ENCODE measurements at places on chromosomes 6 and 20.

- DNase-seq, result no peak
Measured at GRCh38 chr20:52993076-52993475, 20.9 kb downstream of the TSHZ2 start.

GRCh38 chr6:110357298-110357663 lies 868 bp downstream of the METTL24 start:
- no peak for DNase-seq

DNA sequence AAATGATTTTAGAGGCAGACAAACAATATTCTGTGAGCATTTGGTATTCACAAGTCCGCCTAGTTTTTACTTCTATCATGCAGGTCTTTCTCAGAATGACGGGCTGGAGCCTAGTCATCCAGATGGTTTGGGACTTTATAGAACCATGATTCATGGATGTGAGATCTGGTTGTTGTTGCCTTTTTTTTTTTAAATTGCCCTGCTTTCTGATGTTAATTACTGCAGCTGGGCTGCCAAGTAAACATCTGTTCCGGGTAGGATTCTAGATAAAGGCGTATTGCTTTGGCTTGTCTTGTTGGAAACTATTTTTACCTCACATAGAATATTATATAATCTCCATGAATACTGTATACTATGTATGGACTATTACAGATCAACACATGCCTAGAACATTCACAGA lies 58.1 kb downstream of the RNF217 start:
- DNase-seq, result no peak

DNA sequence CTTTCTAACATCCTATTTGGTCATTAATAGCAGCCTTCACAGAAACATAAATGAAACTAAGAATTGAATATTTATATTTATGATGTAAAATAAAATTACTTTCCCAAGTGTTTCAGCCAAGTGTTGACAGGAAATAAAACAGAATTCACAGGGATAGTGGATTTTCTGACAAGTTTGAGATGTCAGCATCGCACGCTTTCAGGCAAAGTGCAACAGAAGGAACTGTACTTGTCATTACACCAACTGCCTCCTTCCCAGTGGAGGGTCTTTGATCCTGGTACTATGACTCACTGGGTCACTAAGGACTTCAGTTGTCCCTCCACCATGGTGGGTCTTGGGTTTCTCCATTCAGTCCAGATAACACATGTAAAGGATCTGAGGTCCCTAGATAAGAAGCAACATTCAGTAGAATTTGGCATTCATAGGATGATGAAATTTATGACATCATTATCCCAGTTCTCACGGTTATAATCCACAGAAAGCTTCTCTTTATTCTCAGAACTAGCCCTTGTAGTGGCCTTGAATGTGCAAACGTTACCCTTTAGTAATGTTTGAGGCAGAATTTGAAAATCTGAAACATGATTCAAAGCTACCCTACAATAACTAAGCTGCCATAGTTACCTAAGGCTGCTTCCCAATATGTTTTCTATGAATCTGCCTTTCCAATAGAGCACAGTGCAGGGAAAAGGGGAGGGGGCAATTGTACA lies 3.8 kb upstream of the TNFAIP3 start:
- no peak for DNase-seq

GRCh38 chr20:6768228-6769140 lies 998 bp downstream of the BMP2 start:
- DNase-seq, result peak; percentile 53

GRCh38 chr20:43844778-43845614 lies 69.7 kb upstream of the TOX2 start:
- DNase-seq, result no peak

DNA sequence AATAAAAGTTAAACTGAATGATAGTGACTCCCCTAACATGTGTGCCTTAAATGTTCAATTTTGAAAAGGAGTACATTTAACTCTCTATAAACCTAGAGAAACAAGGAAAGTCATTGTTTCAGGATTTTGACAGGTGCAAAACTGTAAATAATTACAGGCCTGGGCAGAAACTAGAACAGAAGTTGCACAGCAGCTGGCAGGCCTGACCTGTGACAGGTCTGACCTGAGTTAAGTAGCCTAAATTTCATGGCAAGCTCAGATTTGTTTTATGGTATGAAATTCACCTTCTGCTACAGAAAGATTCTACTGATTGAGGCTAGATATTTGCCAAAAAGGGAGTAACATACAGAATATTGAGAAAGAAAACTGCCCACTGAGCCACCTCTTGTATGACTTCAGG lies 166.1 kb downstream of the CDKAL1 start:
- DNase-seq, result no peak

GRCh38 chr6:90103056-90103800 lies 193.4 kb downstream of the BACH2 start:
- no peak for DNase-seq

GRCh38 chr20:7189231-7189630 lies 421.7 kb downstream of the BMP2 start:
- DNase-seq, result no peak

- DNase-seq, result no peak
Measured at GRCh38 chr6:71496018-71496721, 207.6 kb downstream of the OGFRL1 start.

DNA sequence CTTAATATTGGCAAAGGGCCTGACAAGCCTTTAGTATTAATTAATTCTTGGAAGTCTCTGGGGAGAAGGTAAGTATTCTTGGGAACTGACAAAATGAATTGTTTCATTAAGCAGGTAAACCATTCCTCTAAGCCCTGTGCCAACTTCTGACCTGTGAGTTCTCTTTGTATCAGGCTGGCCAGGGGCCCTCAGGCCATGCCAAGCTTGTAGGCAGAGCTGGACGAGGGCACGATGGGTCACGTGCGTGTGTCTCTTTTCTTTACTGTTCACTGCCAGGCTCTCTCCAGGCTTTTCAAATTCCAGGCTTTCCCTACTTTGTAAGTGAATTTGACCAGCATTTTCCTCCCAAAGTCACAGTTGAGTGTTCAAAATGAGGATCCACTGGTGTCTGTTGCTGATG lies 112.4 kb downstream of the NRN1 start:
- peak; percentile 62 for DNase-seq

DNA sequence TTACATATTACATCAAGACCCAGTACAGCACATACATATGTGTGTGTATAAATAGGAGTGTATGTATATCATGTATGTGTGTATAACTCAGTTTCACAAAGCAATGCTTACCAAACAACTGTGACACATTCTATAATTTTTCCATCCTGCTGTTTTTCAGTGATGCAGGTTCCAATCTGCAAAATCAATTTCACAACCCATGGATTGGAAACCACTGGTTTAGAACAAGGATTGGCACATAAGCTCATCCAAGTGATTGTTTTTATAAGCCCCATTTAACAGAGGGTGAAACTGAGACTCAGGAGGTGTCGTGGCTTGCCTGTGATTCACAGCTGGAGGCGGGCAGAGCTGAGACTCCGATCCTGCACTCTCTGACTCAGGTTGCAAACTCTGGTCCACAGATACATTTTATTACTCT lies 158.2 kb downstream of the ZMYND8 start:
- DNase-seq, result no peak

DNA sequence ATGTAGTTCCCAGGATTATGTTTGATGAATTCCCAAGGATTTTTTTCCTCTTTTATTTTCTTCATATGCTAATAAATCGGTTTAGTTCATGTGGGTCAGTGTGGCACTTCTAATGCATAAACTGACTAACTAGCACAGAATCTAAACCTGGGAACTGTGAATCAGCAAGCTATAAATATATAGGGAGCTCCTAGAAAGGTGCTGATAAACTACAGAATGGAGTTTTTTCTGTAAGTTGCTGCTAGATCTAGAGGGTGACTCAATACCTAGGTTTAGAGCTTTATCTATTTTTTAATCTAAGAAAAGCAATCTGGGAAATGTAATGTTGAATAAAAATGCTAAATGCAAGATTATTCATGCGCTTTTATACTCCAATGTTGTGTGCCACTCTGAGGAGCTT lies 118.8 kb upstream of the PTCHD4 start:
- no peak for DNase-seq

DNA sequence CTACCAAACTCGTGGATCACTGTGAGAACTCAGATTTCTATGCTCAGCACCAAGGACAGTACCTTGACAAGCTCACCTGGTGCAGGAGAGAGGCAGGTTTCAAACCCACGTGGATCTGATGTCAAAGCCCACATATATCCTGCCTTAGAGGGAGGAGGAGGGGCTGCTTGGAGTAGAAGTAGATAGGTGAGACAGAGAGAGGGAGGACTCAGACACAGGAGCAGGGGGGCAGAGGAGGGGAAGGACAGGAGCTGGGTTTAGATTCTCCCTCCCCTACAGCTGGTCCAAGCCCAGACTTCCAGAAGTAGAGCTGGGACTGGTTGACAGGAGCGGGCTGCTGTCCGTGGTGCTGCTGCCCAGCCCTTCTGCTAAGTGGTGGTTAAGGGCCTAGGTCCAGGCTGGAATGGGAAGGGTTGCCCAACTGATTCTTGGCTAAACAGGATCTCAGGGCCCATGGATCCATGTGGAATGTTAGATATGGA lies 77.5 kb downstream of the CDH22 start:
- DNase-seq, result peak; percentile 59

DNA sequence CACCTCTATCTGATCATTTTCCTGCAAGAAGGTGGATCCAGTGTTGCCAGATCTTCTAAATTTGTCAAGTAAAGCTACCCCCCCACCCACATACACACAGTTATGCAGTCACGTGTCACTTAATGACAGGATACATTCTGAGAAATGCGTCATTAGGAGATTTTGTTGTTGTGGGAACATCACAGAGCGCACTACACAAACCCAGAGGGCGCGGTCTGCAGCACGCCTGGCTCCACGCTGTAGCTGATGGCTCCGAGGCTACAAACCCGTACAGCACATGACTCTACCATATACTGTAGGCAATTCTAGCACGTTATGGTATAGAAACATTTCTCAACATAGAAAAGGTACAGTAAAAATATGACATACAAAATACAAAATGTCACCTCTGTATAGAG lies 126.9 kb downstream of the SYCP2 start:
- no peak for DNase-seq

DNA sequence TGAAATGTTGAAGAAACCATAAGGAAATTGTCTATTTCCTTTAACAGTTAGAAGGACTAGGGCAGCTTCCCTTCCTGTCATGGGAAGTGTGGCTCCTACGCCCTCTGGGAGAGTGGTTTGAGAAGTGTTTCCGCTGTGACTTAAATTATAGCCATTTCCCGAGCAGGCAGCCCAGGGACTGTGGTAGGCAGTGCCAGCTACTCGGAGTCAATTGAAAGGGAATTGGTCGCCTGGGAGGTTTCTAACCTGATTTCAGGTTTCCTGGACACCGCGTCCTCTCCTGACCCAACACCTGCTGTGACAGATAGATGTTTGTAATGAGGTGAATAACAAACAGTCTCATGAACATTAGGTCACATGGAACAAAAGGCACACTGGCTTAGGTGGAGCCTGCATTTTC lies 256.1 kb upstream of the PLCB4 start:
- DNase-seq, result peak; percentile 38

DNA sequence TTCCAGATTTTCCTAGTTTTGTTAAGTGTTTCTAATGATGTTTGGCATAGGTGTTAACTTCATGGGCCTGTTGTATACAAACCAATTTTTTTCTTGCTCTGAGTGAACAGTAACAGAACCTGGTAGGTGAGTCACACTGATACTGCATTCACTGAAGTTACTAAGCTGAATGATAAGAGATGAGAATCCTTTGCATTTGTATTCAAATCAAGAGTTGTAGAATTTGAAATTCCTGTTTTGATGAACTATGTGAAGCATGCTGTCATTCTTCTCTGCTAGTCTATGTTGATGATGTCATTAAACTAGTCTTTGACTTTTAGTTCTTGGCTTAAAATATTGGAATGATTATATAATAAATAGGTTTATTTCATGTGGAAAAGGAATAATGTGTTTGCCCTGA lies 37.9 kb downstream of the PTPRA start:
- DNase-seq, result no peak

GRCh38 chr6:88760091-88760490 lies 203.3 kb downstream of the RNGTT start:
- DNase-seq, result no peak

DNA sequence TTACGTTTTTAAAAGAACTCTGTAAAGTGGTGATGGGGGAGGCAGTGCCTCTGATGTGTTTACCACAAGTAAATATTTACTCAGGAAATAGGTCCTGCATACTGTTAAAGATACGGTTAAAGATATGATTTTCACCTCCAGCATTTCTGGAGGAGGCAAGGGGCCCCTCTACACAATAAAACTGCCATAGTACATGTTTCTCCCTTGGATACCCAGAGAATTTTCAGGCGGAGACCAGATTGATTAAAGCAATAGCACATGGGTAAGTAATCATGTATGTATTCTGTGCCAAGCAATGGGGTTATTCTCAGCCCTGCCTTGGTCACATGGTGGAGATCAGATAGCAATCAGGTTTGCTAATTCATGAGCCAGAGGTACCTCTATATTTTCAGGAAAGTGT lies 9.6 kb downstream of the RIPOR2 start:
- DNase-seq, result no peak

- DNase-seq, result no peak
Measured at GRCh38 chr20:37822141-37822601, 80.8 kb upstream of the VSTM2L start.

DNA sequence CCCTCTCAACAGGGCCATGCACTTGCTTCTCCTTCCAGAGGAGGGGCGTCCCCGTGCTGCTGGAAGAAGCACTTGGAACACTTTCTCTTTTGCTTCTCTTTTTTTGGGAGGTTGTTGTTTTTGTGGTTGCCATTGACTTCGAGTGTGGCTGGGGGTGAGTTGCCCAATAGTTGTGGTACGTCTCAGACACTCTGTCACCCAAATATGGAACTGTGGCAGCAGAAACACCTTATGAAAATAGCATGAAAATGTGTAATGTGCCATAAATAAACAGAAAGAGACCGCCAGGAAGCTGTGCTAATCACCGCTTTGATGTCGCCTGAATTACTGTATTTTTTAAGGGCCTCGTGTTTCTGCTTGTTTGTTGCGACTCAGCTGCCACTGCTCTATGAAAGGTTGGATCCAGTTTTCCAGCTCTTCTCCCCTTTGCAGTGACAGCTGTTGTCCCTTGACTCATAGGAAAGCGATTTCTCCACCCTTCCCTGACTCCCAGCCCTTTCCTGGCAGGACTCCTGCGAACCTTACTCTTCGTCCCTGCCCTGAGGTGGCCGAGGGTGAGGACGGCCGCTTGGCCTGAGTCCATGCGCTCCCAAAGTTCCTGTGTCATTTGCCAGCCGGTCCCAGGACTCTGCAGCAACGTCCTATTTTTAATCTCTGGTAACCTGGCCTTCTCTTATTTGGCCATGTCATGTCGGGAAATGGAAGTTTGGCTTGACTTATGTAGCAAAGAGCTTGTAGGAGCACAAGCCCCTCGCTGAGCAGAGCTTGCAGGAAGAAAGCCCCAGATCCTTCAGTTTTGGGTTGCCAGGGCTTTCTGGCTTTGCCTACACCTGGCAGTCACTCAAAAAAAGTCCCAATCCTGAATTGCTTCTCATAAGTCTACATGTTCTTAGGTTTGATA lies 694.6 kb downstream of the QKI start:
- peak; percentile 92 for DNase-seq

DNA sequence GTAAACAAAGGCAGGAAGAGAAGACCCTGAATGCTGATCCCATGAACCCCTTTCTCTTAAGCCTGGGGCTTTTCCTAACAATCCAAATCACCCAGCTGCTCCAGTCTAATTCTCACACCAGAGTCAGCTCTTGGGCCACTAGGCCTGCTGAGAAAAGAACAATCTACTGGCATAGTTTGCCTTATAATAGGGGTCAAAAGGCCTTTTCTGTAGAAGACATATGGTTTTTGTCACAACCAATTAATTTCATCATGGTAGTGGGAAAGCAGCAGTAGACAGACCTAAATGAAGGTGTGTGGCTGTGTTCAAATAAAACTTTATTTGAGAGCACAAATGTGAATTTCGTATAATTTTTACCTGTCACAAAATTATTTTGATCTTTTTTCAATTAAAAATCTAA lies 994.7 kb upstream of the EPHA7 start:
- no peak for DNase-seq
